ENCODE measurements at places on chromosomes 6 and 20.
A peak's percentile ranks its signal among the peaks of the same experiment; 100 is the strongest.

DNA sequence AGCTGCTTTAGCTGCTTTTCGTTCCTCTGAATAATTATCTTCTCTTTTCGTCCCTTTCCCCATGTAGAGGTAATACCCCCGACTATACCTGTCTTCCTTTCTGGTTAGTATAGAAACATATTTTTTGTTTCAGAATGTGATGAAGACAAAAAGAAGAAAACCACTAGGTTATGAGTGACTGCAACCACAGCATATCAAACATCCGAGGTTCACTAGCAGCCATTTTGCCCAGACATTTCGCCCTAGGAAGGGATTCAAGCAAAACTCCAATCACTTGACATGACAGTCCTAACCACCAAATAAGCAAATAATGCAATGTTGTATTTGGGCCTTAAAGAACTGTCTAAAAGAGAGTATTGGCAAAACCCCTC is 9.4 kb downstream of the SNX5 start:
- no peak for DNase-seq

GRCh38 chr6:89481695-89482094 is 48.7 kb downstream of the ANKRD6 start:
- DNase-seq = no peak

DNA sequence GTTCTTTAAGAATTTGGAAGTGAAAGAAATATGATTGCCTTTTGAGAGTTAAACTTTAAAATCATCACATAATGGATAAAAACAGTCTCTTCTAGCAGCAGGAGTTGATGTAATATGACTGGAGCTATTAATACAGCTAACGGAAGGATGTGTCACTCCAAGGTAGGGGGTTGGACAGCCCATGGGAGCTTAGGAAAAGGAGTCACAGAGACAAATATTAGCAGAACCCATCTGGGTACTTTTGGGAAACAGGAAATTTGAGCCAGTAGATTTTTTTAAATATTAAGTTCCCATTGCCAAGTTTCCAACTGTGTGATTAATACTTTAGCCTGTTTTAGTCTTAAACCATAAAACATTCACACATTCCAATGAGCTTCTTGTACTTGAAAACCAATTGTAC is 164.7 kb upstream of the RIMS1 start:
- DNase-seq = no peak

DNA sequence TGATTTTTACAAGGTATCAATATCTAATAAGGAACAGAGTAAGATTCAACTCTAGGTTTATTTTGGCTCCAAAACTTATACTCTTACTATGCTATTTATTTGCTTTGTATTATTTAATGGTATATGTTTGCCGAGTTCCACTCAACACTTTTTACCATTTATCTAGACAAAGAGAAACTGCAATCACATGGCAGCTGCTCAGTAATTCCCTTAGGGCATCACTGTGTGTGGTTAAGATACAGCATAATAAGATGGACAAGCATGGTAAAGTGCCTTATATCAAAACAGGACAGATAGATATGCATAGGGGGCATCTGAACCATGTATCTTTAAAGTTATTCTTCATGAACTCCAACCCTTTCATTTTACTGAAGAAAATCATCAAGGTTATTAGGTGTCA is 483.0 kb upstream of the ID4 start:
- no peak for DNase-seq

DNA sequence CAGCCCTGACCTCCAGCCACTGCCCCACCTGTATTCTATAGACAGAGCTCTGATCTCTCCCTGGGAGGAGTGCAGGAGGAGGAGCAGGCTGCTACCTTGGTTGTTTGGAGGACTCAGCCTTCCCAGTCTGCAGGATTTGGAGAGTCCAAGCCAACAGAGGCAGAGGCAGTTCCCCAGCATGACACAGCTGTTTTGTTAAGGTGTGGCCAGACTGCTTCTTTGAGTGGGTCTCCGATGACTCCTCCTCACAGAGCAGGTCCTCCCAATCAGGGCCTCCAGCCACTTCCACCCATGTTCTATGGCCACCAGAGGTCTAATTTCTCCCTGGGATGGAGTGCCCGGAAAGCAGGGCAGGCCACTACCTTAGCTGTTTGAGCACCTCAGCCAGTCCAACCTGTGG is 203.5 kb downstream of the HACE1 start:
- DNase-seq = no peak

- DNase-seq = no peak
Observed at GRCh38 chr20:34318609-34319443, 15.7 kb upstream of the AHCY start.

DNA sequence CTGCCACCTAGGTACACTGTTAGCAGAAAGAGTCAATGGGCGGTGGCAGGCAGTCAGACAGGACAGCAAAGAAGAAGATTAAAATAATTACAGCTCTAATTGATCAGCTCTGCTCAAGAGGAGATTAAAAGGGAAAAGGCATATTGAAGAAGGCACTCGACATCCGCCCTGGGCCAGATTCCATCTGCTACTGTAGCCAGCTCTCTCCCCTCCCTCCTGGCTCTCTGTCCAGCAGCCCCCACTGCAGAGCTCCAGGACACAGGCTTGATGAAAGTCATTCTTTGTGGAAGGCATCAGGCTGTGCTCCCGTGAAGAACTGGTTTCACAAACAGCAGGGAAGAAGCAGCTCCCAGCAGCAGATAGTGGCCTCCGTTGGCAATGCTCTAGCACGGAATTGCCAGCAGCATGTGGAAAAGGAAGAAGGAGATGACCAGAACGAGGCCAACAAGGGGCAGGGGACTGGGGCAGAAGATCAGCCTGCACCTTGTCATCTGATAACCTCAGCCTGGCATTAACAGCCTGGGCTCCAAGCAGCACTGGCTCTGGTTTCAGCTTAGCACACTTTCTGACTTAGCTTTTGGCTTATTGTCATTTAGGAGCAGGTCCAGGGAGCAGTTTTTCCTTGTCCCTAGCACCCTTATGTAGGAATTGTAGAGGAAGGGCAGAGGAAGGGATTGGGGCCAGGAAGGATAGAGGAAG is 465.9 kb downstream of the KIF16B start:
- no peak for DNase-seq

DNA sequence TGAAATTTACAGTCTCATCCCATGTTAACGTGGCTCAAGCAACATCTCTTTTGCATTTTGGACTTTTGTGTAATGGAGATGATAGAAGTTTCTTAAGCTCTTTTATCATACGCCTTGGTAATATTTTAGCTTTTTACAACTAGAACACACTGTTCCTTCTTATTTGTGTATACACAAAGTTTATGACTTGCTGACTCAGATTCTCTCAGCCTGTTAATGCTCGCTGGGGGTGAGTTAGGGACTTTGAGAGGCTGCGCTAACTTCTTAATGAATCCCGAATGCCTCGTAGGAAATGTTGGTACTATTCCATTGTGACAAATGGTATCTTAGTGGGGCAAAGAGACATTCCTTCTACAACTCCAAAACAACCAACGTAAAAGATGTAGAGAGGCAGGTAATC is 509.7 kb downstream of the DOK5 start:
- no peak for DNase-seq

GRCh38 chr20:19071446-19071725 is 141.1 kb upstream of the SLC24A3 start:
- no peak for DNase-seq

DNA sequence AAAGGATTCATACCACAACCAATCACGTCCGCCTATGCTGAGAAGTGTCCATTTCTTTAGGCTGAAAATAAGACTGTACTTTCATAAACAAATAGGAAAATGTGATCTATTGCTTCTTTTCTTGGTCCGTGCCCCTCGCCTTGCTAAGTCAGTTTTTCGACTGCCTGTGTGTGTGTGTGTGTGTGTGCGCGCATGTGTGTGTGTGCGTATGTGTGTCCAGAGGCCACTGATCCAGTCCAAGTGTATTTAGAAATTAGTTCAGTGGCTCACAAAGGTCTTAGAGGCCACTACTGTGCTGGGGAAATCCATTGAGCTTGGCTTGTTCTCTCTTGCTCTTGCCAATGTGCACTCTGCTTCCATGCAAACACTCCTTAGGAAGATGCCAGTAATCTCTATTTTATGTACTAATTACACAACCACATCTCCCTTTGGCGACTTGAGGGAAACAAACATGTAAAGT is 50.5 kb downstream of the SLC22A23 start:
- DNase-seq = no peak

- peak; percentile 95 for DNase-seq
Observed at GRCh38 chr6:34791701-34792604, at the start of gene BLTP3A. BLTP3A (plus strand) TSS chr6:34792083; CDS start chr6:34792251, 168 bp downstream.

DNA sequence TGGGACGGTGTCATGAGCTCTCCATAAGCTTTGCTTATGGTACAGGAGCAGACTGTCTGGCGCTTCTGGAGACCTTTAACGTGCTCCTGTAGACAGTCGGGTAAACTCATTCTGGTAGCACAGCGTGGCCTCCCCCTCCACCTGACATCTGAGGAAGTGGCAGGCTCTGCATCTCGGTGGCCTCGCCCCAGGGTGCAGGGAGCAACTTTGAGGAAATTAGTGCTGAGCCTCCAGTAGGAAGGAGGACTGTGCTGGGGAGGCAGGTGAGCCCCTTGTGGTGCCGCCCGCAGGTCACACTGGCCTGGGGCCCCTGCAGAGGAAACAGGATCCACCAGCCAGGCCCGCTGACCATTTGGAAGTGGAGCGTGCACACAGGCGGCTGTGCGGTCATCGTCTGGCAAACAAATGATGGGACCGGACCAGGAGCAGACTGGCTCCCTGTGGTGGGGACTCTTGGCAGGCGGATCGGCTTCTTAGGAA is 57.9 kb downstream of the SYNJ2 start:
- peak; percentile 48 for DNase-seq

DNA sequence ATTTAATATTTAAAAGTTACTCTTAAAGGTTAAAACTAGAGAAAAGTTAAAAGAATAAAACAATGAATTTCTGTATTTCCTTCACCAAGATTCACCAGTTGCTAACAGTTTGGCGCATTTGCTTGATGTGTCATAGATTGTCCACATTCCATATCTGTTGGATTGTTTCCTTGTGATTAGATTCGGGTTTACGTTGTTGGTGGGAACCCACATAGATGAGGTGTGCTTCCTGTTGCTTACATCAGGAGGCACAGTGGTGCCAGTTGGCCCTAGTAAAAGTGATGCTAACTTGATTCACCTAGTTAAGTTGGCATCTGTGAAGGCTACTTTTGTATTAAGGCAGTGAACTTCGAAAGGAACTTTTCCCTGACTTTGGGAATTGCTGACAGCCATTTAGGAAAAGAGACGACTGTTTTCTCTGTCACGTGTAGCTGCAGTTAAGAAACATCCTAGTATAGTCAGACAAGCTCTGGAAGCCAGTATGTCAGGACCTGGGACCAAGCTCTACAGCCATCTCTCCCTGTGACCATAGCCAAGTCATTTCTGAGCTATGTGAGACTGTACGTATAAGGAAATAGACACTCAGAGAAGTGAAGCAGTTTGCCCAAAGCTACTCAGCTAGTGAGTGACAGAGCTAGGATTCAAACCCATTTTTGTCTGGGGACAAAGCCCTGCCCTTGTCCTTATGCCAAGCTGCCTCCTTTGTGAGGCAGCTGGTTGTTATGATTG is 49.0 kb downstream of the PPARD start:
- no peak for DNase-seq

GRCh38 chr6:138331984-138332383 is 45.7 kb upstream of the SMIM28 start:
- DNase-seq = peak; percentile 20

GRCh38 chr6:28807682-28808280 is 116.0 kb downstream of the TRIM27 start:
- peak; percentile 35 for DNase-seq

DNA sequence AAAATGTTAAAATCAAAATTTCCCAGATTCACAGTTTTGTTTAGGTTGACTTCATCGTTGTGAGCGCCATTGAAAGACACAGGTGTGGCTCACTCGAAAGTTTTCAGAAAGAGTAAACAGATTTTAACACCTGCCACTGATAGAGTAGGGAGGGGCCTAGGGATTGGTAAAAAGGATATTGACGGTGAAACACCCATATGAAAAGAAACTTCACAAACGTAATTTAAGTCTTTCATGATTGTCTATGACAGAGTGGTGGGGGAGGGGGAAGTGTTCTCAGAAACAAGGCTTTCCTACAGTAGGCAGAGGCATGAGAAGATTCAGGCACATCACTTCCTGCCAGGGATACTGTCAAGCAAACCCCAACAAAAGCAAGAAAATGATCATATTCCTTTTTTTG is 101.4 kb downstream of the PERP start:
- DNase-seq = no peak

DNA sequence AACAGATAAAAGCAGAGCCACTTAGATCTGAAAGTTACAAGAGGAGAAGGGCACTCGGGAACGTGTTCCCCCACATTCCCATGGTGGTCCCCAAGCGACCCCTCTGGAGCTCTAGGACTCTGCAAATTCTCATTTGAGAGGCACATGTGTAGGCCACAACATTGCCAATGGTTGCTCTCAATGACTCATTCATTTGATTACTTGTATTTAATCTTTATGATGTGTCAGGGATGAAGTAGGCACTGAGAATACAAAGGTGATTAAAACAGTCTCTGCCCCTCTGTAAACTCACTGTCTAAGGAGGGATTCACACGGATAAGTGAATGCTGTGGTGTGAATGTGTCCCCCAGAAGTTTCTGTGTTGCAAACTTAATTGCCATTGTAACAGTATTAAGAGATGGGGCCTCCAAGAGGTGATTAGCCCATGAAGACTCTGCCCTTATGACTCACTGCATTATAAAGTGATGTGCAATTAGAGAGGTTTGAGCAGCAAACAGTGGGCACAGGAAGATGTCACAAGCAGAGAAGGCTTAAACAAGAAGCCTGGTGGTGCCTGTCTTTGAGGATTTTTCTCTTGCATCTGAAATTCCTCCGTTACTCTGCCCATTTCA is 34.0 kb upstream of the TRAM2 start:
- DNase-seq = no peak

- no peak for DNase-seq
Observed at GRCh38 chr6:45626087-45626891, 248.6 kb upstream of the SUPT3H start.

GRCh38 chr20:3398681-3399252 is 8.7 kb downstream of the DNAAF9 start:
- DNase-seq = no peak

GRCh38 chr20:61126369-61127195 is 125.5 kb upstream of the CDH4 start:
- DNase-seq = no peak

DNA sequence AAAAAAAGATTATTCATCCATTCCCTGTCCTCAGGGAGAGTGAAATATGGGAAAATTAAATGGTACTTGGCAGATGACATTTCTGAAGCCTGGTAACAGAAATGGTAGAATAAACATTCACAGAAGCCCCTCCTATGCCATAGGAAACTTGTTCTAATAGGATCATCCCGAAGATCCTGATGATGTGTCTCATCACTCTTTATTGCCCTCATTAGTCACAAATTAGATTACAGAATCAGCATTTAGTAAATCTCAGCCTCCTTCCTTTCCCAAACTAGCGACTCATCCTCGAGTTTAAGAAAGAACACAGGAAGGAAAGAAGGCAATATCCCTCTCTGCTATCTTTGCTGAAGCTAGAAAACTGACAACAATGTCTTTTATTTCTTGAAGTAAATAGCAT is 154.4 kb downstream of the TMEM200A start:
- DNase-seq = no peak

Measured in H7 (cell line).